Foreskin keratinocyte (primary cell): ENCODE measurements at places on chromosomes 7 and 10.

GRCh38 chr7:17434191-17434590 lies 135.7 kb downstream of the AHR start:
- no peak for DNase-seq

DNA sequence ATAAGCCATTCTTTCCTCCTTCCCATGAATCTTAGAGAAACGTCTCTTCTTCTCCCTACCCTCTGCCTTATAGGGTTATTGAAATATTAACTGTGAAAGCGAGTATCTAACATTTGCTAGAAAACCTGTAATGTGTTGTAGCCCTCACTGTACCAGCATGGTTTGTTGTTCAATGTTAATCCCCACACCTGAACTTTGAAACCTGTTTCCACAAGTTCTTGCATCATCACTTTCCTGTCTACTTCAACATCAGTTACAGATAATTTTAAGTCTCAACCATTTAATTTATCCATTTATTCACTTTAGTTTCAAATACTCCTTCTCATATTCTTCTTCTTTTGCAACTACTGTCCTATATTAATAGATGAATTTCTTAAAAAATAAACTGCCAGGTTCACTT lies 148.2 kb downstream of the ETV1 start:
- no peak for DNase-seq

- peak; percentile 93 for DNase-seq
Observed at GRCh38 chr10:58820861-58821751, 308.4 kb downstream of the BICC1 start.

- DNase-seq, result no peak
Observed at GRCh38 chr10:110967009-110967630, 47.7 kb downstream of the SHOC2 start.

DNA sequence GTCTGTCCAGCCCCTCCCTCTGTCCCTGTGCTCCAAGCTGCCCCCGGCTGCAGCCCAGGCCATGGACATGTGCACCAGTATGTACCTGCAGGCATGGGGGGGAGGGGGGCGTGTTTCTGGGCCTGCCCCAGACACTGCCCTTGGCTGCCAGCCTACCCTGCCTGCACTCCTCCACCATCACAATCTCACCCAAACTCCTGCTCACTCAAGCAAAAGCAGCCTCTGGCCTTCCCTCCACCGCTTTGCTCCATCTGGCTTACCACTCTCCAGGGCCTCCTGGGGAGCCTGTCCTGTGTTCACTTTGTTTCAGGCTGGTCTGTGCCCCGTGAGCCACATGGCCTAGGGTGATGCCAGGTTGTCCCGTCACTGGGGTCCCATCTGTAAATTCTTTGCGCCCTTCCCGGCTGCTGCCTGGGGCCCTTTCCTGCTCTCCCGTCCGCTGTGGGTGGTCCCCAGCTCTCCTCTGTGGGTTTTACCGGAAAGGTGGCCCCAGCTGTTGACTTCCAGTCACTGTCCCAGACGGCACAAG lies 33.3 kb upstream of the PPIF start:
- DNase-seq, result no peak
